ENCODE measurements at places on chromosomes 11 and 22. TPM values are rescaled to one million over a fixed set of nuclear protein-coding genes. Genes with fewer than 3 reads are reported as not detected.
A peak's percentile ranks its signal among the peaks of the same experiment; 100 is the strongest.

DNA sequence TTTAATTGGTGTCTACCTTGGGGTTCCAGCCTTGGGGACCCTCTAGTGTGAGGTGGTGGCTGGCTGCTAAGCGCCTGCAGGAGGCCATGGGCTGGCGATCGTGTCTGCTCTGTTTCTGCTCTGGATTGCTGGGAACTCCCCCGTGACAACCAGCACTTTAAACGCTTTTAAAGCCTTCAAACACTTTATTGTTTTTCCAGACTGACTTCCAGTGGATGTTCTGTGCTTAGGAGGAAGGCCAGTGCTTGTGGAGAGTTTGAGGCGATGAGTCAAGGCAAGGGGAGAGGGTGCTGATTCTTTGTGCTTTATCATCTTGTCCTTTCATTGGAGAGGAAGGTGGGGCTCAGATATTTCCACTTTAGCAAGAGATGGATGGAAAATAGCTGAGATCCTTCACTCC, 81.6 kb downstream of the FLI1 start:
- peaks cover 52% of the 10 kb centered on the region for H3K4me1 ChIP-seq
- no peaks in the 10 kb centered on the region for H3K27me3 ChIP-seq
- H3K4me3 ChIP-seq: no peak overlapping the region
- peaks cover 90% of the 10 kb centered on the region for H3K36me3 ChIP-seq

DNA sequence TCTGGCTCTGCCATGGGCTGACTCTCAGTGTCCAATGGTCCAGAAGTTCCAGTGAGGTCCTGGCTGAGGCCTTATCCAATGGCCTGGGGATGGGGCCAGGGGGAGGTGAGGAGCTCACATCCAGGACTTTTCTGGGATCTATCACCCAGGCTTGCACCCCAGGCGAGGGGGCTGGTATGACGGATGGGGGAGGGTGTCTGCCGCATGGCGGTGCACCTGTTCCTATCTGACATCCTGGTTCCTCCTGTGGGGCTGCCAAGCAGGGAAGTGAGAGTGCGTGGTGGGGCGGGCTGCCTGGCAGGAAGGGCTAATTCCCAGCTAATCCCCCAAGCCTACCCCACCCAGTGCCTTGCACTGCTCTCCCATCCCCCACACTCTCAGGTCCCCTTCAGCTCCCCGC, 102.1 kb downstream of the NECTIN1 start:
- H3K4me1 ChIP-seq: no peaks in the 10 kb centered on the region
- no peak overlapping the region for H3K27ac ChIP-seq
- no peaks in the 10 kb centered on the region for H3K36me3 ChIP-seq
- no peaks in the 10 kb centered on the region for H3K27me3 ChIP-seq

DNA sequence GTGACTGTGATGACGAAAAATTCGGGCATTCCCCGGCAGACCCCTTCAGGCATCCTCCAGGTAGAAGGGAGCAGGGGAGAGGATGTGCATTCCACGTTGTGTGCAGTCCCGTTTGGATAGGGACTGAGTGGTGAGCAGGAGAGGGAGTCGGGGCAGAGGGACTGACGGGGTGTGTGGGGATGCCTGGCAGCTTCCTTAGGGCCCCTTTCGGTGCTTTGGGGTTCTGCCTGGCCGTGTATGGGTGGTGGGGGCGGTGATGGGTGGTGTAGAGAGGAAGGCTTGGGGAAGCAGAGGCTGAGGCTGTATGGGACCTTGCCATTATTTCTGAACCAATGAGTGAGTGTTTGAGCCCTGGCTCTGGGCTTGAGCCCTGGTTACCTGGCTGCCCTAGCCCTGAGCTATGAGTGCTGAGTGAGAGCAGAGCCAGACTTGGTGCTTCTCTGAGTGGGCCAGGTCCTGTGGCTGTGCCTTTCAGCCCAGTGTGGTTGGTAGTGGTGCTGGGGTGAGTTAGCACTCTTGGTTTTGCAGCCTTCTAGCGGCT, 914 bp downstream of the INPPL1 start:
- H3K4me3 ChIP-seq: peak overlapping the region; percentile 79
- H3K4me1 ChIP-seq: peaks cover 25% of the 10 kb centered on the region
- no peaks in the 10 kb centered on the region for H3K27me3 ChIP-seq
- H3K36me3 ChIP-seq: peaks cover 19% of the 10 kb centered on the region
- H3K27ac ChIP-seq: peak overlapping the region; percentile 82
- DNase-seq: peak; percentile 45

DNA sequence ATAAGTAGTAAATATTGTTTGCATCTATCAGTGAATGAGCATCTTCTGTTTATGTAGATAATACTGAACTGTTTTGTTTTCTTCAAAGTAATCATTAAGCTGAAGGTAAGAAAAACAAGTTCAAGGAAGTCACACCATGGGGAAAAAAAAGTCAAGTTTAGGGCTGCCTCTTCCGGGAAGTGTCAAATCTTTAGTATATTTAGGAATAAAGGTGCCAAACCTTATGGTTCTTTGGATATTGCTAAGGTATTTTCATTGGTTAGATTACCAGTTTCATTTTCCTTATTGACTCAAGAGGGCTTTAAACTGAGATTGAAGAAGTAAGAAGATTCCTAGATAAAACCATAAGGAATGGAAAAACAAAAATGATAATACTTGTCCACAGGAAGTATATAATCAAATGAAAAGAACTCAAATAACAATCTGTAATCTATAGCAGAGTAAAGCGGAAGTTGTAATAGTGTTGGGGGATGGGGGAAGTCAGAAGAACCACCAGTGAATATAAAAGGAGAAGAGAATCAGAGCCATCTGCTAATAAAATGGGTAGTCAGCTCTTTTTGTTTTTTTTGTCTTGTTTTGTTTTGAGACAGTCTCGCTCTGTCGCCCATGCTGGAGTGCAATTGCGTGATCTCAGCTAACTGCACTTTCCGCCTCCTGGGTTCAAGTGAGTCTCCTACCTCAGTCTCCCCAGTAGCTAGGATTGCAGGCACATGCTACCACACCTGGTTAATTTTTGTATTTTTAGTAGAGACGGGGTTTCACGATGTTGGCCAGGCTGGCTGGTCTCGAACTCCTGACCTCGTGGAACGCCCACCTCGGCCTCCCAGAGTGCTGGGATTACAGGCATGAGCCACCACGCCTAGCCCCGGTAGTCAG, 2.3 kb downstream of the ATM start:
- H3K36me3 ChIP-seq: peaks cover 52% of the 10 kb centered on the region
- H3K4me3 ChIP-seq: no peak overlapping the region
- DNase-seq: peak; percentile 25
- H3K27ac ChIP-seq: no peak overlapping the region
- no peaks in the 10 kb centered on the region for H3K27me3 ChIP-seq
- H3K4me1 ChIP-seq: peaks cover 39% of the 10 kb centered on the region

DNA sequence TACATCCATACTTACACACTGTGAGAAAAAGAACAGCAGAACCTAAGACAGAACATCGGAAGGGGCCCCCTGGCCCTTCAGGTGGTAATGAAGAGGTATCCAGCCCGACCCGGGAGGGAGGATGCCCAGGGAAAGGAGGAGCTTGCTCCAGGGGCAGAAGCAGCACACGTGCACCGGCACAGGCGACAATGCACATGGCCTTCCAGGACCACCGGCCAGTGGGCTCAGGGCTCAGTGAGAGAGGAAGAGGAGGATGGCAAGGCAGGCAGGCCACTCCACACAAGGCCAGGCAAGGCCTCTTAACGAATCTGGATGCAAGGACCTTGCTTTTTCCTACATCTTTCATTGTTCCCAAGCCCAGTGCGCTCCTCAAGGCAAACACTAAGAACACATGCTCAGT, 52.6 kb downstream of the MICAL3 start:
- H3K36me3 ChIP-seq: no peaks in the 10 kb centered on the region
- H3K27me3 ChIP-seq: no peaks in the 10 kb centered on the region
- H3K4me1 ChIP-seq: peaks cover 8% of the 10 kb centered on the region
- no peak overlapping the region for H3K4me3 ChIP-seq

DNA sequence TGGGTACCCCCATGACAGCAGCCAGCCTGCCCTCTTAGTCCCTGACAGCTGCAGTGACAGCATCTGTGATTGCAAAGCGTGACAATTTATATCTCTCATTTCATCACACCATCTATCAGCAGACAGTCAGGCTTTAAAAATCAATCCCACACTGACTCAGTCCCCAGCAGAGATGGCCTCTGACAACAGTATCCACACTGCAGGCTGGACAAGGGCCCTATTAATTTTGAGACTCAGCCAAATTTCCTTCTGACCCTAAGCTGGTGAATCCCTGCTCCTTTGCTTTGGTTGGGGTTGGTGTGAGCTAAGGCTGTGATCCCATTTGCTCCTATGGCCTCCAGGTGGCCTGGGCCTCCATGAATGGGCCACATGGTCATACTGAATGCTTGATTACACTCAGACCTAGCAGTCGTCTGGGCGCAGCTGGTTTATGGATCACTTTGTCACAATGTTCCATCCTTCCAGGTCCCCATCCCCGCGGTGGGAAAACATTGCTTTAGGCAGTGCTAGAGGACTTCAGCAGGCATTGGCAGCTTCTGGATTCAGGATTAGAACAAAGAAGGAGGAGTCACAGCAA, 68.2 kb upstream of the B3GAT1 start:
- H3K27ac ChIP-seq: no peak overlapping the region
- DNase-seq: no peak
- H3K36me3 ChIP-seq: no peaks in the 10 kb centered on the region
- no peaks in the 10 kb centered on the region for H3K4me1 ChIP-seq
- H3K27me3 ChIP-seq: peaks cover 8% of the 10 kb centered on the region

Gene GPHA2
- total RNA-seq: not detected

DNA sequence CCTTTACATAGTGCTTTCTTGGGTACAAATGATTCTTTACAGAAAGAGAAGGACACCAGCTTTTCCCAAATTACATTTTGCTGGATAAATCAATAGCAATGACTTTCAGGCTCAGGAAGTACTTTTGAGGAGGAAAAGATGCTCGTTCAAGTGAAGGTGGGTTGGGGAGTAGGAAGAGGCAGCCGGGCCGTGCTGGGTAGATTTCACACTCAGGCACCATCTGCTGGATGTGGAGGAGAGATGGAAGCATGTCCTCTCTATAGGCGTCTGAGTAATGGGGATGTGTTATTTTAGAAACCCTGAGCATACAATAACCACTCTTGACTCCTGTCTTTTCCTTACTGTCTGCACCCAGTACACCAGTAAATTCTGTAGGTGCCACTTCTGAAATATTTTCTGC, 152.3 kb upstream of the LARGE1 start:
- no peaks in the 10 kb centered on the region for H3K36me3 ChIP-seq
- H3K27ac ChIP-seq: no peak overlapping the region
- no peaks in the 10 kb centered on the region for H3K27me3 ChIP-seq
- H3K4me3 ChIP-seq: no peak overlapping the region

GRCh38 chr11:19814421-19814820, 101.8 kb downstream of the NAV2 start:
- no peak overlapping the region for H3K27ac ChIP-seq
- no peak overlapping the region for H3K4me3 ChIP-seq
- peaks cover 6% of the 10 kb centered on the region for H3K27me3 ChIP-seq
- no peaks in the 10 kb centered on the region for H3K36me3 ChIP-seq

GRCh38 chr11:10779086-10779485, 28.0 kb downstream of the CTR9 start:
- H3K27ac ChIP-seq: no peak overlapping the region
- no peak for DNase-seq
- no peaks in the 10 kb centered on the region for H3K27me3 ChIP-seq
- H3K4me1 ChIP-seq: peaks cover 8% of the 10 kb centered on the region
- H3K4me3 ChIP-seq: no peak overlapping the region

GRCh38 chr11:123357990-123358827, 71.9 kb upstream of the GRAMD1B start:
- H3K36me3 ChIP-seq: peaks cover 8% of the 10 kb centered on the region
- H3K4me1 ChIP-seq: peaks cover 58% of the 10 kb centered on the region
- peak overlapping the region; percentile 87 for H3K4me3 ChIP-seq
- H3K27ac ChIP-seq: peak overlapping the region; percentile 66
- H3K27me3 ChIP-seq: peaks cover 5% of the 10 kb centered on the region
- DNase-seq: peak; percentile 66

- peak overlapping the region; percentile 83 for H3K4me3 ChIP-seq
- no peak overlapping the region for H3K27ac ChIP-seq
- H3K36me3 ChIP-seq: no peaks in the 10 kb centered on the region
- H3K4me1 ChIP-seq: peaks cover 14% of the 10 kb centered on the region
- H3K27me3 ChIP-seq: peaks cover 27% of the 10 kb centered on the region
- peak; percentile 66 for DNase-seq
These were observed 7.0 kb upstream of the L3MBTL2 start for GRCh38 chr22:41198027-41198580.

Gene SCN2B
- not detected for total RNA-seq

Gene CEP126
- 0.45 TPM for total RNA-seq

- no peaks in the 10 kb centered on the region for H3K4me1 ChIP-seq
- peaks cover 37% of the 10 kb centered on the region for H3K36me3 ChIP-seq
- no peak for DNase-seq
- no peaks in the 10 kb centered on the region for H3K27me3 ChIP-seq
These were observed 13.1 kb downstream of the CRY2 start for GRCh38 chr11:45860348-45860747.

DNA sequence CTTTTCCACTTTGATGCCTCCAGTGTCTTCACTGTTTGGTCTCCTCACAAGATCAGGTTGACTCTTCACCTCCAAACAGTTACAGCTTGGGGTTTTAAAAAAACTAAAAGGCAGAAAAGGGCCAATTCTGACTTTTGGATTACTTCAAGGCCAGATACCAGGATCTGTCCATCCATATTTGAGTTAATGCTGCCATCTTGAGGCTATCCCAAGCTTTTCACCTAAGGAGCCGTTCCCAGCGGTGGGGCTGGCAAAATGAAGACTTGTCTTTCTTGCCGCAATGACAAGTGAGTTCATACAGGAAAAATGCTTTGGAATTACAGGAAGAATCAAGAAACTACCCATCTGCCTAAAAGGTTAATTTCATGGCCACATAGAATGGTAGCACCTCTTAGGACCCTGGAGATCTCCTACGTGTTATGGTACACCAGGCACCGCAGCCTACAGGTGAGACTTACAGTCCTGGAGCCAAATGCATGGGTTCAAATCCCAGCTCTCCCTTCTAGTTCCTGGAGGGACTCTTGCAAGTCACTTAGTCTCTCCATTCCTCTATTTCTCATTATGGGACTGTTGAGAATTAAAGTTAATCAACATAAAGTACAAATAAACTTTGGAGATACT, 6.0 kb upstream of the OR5B21 start:
- H3K4me1 ChIP-seq: no peaks in the 10 kb centered on the region
- no peak overlapping the region for H3K4me3 ChIP-seq
- H3K36me3 ChIP-seq: no peaks in the 10 kb centered on the region
- no peak overlapping the region for H3K27ac ChIP-seq
- no peaks in the 10 kb centered on the region for H3K27me3 ChIP-seq
- no peak for DNase-seq

Gene C11orf86
- not detected for total RNA-seq

DNA sequence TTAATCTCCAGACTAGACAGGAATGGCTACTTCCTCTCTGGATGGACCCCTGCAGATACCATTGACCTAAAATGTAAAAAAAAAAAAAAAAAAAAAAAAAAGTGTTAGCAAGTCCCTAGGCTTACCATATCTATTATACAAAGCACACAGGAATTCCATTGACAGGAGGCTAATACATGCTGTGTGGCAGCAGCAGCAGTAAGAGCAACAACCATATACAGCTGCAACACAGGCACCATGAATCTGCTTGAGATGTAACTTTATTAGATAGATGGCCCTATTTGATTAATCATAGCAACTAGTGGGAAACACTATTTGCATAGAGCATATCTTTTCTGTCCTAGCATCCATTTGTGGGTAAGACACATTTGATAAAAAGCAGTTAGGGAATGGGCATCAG, 1447.1 kb downstream of the FAM181B start:
- no peak overlapping the region for H3K4me3 ChIP-seq
- no peaks in the 10 kb centered on the region for H3K4me1 ChIP-seq
- H3K27ac ChIP-seq: no peak overlapping the region
- DNase-seq: no peak
- no peaks in the 10 kb centered on the region for H3K36me3 ChIP-seq

Measured in activated CD4-positive, alpha-beta memory T cell treated with anti-CD3 and anti-CD28 coated beads, Interleukin-2, amount 10 ng/mL, durations not matched to agents 7 days and 5 days (primary cell).